ENCODE measurements at places on chromosomes 5 and 9.

DNA sequence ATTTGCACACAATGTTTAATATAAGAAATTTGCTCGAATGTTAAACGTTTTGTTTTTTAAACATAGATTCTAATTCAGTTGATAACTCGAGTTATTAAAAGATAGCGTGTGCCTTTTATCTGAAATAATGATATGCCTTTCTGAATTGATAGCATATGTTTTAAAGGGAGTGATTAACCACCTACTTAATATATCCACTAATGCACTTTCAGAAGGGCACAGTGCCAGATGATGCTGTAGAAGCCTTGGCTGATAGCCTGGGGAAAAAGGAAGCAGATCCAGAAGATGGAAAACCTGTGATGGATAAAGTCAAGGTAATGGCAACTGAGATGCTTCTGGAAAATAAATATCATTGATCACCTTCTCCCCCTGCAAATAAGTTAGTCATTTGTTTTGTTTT is 53.9 kb downstream of the ERAP1 start:
- DNase-seq: no peak

DNA sequence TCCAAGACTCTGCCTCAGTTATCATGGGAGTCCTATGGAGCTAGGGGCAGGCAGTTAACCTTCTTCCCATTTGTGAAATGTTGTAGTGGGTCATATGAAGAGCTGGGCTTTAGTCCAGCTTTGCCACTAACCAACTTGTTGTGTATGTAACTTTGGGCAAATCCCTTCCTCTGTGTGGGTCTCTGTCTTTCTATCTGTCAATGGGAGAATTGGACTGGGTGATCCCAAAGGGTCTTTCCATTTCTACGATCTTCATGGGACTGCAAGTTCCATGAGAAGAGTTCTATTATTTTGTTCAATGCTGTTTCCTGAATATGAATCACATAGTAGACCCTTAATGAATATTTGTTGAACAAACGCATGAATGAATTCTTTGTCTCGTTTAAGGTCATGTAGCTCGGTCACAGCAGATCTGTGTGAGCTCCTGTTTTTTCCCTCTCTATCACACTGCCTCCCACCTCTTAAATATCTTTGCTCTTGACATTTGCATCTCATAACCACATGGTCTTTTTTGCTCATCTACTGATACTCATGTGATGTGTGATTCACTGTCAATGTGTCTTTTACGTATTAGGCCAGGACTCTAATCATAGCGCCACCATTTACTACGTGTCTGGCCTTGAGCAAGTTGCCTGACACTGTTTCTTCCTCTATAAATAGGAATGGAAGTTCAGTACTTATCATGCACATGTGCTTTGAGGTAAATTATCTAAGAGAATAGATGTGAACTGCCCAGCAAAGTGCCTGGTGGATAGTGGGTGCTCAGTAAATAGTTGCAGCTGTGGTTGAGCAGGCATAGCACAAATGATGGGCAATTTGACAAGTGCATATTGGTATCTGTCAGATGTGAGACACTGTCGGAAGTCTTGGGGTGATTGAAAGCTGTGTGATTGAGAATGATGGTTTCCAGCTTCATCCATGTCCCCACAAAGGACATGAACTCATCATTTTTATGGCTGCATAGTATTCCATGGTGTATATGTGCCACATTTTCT is 37.4 kb downstream of the PTTG1 start:
- no peak for DNase-seq

- no peak for DNase-seq
Measured at GRCh38 chr5:171521219-171521633, 101.8 kb downstream of the FGF18 start.

GRCh38 chr9:129996161-129996830 is 46.7 kb downstream of the FNBP1 start:
- no peak for DNase-seq

DNA sequence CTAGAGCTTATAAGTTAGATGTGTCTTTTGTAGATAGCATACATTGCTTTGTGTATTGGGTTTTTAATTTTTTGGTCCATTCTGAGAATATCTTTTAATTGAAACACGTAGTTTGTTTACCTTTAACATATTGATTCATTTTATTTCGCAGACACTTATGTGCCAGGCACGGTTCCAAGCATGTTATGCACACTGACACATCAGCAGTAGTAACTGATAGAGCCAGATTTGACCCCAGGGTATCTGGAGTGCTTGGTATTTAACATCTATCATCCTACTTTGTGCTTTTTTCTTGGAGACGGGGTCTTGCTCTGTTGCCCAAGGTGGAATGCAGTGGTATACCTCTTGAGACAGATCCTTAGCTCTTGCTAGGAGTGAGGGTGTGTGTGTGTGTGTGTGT is 71.9 kb downstream of the USP20 start:
- no peak for DNase-seq

- DNase-seq: no peak
Measured at GRCh38 chr9:93236541-93237206, 52.7 kb downstream of the WNK2 start.

GRCh38 chr5:83919071-83920041 is 198.7 kb upstream of the HAPLN1 start:
- no peak for DNase-seq

DNA sequence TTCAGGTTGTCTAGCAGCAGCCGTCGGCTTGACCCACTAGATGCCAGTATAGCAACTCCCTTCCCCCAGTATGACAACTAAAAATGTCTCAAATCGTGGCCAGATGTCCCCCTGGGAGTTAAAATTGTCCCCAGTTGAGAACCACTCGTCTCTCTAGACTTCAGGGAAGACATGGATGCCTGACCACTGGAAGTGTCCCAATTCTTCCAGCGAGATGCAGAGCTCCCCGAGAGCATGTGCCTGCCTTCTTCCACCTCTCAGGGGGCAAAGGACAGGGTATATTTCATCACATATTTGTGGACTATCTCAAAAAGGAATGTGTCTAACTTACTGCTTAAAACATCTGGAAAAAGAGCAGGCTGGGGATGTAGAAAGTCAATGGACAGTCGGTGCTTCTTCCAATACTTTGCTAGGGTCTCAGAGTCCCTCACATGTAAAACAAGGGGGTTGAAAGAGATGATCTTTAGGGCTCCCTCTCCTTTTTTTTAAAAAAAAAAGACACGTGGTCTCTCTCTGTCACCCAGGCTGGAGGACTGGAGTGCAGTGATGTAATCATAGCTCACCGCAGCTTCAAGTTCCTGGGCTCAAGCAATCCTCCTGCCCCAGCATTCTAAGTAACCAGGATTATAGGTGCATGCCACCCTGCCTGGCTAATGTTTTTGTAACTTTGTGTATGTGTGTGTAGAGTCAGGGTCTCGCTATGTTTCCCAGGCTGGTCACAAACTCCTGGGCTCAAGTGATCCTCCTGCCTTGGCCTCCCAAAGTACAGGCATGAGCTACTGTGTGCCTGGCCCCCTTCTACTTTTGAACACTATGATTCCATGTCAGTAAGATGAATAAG is 190.6 kb downstream of the DAB2IP start:
- no peak for DNase-seq

- DNase-seq: no peak
Measured at GRCh38 chr5:38117784-38118479, 140.4 kb upstream of the EGFLAM start.

DNA sequence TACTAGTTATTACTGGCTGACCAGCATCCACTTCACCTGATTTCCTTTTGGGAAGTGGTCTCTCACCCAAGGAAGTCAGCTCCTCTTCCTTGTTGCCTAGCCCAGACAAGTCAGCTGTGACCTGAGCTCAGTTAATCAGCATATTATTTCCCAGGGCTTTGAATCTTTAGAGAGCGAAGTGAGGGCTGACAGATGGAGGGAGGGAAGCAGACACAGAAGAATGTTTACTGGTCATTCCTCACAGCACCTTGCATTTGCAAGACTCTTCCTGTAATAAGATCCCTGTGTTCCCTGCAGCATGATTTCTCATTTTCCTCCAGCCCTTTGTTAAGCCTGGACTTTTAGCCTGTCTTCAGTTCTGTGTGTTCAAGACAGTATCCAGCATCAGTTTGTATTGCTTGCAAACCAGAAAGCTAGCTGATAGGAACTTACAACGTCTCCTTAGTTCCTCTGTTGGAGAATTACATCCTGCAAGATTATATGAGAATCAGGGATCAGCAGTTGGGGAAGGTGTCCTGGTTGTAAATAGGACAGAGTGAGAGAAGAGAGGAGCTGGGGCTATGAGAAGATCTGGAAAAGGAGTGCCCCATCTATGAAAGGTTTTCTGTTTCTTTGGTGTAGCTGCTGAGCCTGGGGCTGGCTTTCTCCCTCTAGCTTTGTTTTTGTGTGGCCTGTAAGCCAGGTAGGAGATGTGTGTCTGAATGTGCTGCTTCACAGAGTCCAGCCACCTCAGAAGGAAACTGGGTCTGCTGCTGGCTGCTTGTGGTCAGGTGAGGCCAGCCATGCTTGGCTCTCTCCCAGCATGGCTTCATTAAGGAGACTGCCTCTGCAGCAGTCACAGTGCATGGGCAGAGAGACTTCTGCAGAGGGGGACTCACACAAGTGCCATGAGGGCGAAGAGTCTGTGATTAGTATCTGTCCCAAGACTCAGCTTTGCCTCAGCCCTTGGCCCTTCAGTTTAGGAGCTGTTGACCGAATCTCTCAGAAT is 50.3 kb downstream of the MAN2A1 start:
- no peak for DNase-seq

- DNase-seq: no peak
Measured at GRCh38 chr5:166505067-166505466, 1786.4 kb upstream of the WWC1 start.

- DNase-seq: peak; percentile 8
Measured at GRCh38 chr5:54013556-54014194, 296.7 kb downstream of the ARL15 start.

DNA sequence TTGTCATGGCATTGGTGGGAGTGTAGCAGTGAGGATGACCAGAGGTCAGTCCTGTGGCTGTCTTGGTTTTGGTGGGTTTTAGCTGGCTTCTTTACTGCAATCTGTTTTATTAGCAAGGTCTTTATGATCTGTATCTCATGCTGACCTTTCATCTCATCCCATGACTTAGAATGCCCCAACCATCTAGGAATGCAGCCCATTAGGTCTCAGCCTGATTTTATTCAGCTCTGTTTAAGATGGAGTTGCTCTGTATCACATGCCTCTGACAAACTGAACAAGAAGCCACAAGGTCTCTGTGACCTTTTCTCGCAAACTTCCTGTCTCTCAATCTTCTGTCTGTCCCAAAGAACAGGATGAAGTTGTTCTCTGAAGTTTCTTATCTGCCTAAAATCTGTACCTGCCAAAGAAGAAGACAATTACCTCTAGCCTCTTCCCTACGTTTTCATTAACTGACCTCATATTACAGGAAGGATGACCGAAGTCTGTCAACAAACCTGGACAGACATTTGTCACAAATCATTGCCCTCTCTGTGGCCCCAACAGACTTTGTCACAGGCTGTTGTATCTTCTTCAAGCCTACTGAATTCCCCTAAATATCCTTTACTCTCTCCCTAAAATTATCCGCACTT is 284.2 kb upstream of the SEMA6A start:
- DNase-seq: no peak

DNA sequence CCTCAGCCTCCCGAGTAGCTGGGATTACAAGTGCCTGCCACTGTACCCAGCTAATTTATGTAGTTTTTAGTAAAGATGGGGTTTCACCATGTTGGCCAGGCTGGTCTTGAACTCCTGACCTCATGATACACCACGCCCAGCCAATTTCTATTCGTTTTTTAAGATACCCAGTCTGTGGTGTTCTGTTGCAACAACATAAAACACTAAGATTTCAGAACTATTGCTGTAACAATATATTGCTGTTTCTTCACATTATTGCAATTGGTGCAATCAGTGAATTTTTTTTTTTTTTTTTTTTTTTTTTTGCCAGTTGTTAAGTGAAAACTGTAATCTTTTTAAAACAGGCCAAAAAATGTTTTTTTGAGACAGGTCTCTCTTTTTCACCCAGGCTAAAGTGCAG is 9.9 kb downstream of the SRP19 start:
- DNase-seq: no peak

GRCh38 chr5:135024956-135025729 is 8.9 kb downstream of the PITX1 start:
- DNase-seq: no peak

DNA sequence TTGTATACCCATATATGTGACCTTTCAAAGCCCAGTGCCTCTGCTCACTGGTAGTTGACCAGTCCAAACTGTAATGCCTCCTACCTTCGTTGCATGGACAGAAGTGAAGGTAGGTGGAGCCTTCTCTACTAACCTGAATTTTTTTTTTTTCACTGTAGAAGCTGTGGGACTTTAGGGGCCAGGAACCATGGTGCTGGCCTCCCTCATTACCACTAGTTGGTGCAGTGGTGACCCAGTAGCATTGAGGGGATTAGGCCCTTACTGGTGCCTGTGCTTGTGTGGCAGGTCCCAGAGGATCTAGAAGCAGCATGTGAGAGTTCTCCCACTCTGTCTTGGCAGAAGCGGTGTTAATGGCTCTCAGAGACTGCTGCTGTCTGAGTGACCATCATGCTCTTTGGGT is 2.3 kb downstream of the RALGPS1 start:
- no peak for DNase-seq

DNA sequence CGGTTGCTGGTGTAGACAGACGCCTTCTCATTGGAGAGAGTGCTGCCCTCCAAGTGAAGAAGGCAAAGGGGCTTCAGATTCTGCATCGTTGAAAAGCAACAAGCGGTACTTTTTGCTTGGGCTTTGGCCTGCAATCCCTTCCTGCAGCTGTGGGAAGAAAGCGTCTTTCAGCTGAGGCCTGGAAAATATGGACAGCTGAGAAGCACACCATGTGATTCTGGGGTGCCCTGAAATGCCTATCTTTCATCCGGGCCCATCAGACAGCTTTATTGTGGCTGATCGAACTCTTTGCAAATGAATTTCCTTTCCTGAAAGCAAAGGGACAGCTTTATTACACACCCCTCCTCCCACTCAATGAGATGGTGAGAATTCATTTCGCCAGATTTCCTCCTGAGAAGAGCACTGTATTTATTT is 74.0 kb downstream of the NSG2 start:
- DNase-seq: no peak

GRCh38 chr9:121390372-121390771 is 20.3 kb upstream of the STOM start:
- no peak for DNase-seq

DNA sequence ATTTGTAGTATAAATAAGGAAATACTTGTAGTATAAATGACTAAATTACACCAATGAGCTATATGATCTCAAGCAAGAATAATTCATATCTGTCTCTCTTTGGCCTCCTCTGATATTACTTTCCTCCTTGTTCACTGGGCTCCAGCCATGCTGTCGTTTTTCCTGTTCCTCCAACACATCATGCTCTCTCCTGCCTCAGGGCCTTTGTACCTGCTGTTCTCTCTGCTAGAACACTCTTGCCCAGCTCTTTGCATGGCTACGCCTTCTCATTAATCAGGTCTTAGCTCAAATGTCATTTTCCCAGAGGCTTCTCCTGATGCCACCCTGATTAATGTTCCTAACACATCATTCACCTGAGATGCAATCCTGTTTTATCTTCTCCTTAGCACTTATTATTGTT is 2.5 kb upstream of the ZNF346 start:
- DNase-seq: no peak

- DNase-seq: no peak
Measured at GRCh38 chr5:77015938-77016569, 14.2 kb upstream of the AGGF1 start.

DNA sequence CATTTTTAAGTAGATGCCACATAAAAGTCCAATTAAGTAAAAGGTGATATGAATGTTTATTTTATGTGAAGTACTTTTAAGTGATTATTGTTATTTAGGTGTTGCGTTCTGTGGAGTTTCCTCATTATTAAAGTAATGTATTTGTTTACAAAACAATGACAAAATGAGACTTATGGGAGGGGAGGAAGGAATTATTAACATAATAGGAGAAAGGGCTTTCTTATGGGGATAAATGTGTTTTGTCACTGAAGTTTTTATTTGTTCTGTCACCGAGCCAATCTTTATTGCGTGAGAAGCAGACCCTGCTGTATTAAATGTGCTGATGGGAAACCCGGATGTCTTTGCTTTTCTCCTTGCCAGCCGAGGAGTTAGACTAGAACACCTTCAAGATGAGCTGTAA is 44.5 kb downstream of the TRIO start:
- DNase-seq: no peak

Measured in activated T-cell treated with anti-CD3 and anti-CD28 coated beads for 24 hours (primary cell).